Activated CD4-positive, alpha-beta T cell treated with anti-CD3 and anti-CD28 coated beads, Interleukin-2, amount 50 U/mL, for 24 hours (primary cell): ENCODE measurements at places on chromosomes 6 and 20.

GRCh38 chr20:61185841-61186601, 66.0 kb upstream of the CDH4 start:
- DNase-seq: no peak

GRCh38 chr6:14816116-14816859, 429.6 kb upstream of the JARID2 start:
- DNase-seq: no peak

DNA sequence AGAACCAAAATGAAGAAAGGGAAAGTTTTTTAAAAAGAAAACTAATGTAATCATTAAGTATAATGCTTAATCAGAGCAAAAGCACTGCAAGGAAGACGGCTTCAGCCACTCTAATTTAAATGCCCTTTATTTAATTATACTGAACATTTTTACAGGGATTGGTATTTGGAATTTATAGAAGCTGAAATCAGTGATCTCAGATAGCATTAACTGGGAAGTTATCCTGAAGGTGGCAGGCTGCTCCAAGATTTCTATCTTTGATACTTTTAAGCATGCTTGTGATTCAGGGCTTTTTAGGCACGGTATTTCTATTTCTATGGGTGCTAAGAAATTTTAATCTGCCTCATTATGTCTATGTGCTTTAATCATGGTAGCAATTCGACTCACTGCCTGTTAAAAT, 1.3 kb upstream of the NDUFAF4 start:
- no peak for DNase-seq

GRCh38 chr6:102571236-102571908, 1177.9 kb downstream of the GRIK2 start:
- no peak for DNase-seq

DNA sequence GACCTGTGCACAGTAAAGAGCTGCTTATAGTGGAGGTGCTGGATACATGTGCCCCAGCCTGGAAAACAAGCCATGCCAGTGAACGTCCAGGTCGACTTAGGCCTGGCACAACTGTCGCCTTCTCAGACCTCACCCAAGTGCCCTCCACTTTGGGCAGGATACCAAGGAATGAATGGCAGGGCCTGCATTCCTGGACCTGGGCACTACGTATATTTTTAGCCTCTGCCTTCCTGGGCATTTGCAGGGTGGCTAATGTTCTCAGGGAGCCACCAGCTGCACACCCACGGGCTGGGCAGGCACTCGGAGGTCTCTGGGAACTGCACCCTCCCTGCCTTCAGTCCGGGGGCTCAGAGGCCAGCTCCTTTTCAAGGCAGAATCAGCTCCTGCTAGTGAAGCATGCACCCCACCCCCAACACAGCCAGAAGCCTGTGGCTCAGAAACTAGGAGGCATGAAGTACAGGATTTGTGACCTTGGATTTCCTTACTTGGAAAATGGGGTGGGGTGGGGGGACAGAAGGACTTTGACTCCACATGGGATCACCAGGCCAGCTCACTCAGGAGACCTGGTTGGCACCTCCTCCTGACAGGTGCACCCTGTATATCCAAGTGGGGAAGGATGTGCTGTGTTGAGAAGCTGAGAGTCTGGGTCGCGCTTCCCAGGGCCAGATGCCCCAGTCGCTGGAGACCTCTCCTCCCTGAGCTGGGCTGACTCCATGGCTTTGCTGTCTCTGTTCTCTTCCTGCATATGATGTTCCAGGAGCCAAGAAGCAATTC, 2.5 kb upstream of the LSM14B start:
- no peak for DNase-seq

DNA sequence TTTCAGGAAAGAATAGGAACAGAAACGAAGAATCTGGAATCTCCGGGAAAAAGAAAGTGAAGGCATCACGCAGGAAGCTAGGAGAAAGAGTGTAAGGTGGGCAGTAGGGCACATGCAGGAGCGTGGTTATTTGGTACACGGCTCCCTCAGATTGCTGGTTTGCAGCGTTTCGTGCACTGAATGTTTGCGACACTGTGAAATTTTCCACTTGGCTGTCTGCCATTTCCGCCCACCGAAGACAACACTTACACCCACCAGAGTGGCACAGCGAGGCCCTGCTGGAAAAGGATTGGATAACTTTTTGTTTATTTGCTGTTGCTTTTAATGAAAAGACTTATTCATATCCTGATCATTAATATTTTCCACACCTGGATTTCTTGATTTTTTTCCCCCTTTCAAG, 248.3 kb downstream of the GMPR start:
- DNase-seq: no peak

GRCh38 chr6:56101141-56101553, 146.2 kb downstream of the COL21A1 start:
- DNase-seq: no peak

DNA sequence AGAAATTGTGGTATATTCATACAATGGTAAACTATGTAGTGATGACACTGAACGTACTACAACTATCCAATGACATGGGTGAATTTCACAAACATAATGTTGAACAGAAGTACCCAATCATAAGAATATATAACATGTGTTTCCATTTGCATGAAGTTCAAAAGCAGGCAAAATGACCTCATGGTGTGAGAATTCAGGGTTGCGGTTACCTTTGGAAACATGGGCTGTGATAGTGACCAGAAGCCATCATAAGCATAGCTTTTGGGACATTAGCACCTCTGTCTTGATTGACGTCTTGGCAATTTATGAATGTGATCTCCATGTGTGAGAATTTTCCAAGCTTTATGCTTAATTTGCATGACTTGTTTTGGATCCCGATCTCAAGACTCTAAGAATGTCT, 500.1 kb upstream of the JAG1 start:
- DNase-seq: no peak

GRCh38 chr20:5973172-5973571, 22.7 kb downstream of the MCM8 start:
- DNase-seq: no peak

DNA sequence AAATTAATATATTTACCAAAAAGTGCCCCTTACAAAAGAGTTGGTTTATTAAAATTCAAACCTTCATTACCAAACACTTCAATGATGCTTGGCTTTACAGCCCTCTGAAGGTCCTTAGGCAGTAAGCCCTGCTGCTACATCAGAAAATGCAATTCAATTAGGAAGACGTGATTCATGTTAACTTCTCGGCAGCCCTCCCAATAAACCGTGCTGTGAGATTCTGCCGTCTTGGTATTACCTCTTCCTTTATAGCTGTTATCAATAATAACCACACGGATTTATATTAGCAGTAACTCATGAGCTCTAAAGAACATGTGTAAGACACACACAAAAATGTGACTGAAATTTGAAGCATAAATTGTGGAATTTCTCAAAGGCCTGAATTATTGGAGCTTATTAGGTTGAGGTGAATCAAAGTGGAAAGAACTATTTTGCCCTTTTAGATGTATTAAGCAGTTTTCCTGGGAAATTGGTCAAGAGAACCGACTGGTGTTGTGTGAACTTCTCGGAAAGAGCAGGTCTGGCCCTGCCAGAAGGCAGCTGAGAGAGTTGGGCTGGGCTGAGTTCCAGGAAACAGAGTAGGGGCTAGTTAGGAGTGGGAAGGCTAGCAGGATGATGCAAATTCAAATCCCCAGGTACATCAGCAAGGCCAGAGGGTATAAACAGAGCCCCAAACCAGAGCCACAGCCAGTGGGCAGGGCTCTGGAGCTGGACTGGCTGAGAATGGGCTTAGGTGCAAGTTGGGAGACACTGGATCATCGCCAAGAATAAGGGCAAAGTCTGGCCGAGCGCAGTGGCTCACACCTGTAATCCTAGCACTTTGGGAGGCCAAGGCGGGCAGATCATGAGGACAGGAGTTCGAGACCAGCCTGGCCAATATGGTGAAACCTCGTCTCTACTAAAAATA, 33.1 kb downstream of the FGD2 start:
- DNase-seq: no peak

GRCh38 chr6:157224178-157224950, 99.0 kb downstream of the TMEM242 start:
- DNase-seq: no peak

DNA sequence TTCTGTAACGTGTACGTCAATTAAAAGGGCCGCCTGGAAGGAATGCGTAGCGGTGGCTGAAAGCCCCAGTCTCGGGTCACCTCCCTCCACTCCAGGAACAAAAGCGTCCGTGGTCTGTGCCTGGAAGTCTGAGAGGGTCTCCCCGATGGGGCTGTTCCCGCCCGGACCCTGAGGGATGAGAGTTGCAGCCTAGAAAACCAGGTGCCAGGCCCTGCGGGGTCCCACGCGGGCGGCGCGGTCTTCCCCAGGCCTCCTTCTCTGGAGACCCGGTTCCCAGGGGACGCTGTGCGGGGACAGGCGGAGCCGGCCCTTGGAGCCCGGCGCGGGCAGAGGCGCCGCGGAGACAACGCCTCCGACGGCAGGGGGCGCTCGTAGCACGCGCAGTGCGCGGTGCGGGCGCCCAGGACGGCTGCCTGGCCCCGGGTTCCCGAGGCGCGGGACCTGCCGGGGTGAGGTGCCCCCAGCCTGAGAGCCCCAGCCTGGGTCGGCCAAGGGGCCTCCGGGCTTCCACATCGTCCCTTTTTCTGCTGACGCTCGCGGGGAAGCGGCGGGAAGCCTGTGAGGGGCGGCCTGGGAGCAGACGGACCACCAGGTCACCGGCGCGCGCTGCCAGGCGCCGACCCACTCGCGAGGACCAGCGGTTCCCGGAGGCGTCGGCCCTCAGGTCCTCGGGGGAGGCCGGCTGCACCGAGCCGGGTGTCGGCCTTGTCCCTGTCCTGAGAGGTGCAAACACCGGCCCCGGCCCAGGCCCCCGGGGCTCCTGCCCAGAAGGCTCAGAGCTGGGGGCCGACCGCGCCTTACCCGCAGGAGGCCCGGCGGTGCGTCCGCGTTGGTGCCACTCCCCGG, 5.3 kb upstream of the FOXC1 start:
- peak; percentile 49 for DNase-seq

GRCh38 chr6:37473364-37474095, 26.2 kb downstream of the CCDC167 start:
- no peak for DNase-seq

DNA sequence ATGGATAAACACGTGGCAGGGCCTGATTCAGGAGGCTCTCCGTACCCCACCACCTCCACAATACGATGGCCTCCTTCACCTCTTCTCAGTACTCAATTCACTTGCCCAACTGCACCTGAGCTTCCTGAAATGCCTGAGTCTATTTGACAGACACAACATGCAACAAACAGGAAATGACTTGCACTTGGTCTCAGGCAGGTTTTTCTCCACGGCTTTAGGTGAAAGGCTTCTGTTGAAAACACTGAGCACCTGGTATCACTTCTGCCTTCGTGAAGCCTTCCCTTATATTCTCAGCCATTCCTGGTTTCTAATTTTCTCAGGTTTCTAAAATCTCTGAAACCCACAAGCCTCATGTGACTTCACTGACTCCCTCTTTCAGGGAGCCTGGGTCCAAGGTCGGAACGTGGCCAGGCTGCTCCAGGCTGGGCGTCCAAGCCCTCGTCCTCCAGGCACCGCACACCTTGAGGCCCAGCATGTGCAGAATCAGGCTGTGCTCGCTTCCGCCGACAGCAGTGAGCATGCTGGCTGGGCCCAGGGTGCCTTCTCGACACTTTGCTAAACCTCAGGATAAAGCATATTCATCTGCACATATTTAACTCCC, 34.7 kb downstream of the TAF4 start:
- peak; percentile 12 for DNase-seq

- DNase-seq: no peak
Observed at GRCh38 chr20:18783385-18783959, 30.1 kb upstream of the SCP2D1 start.

DNA sequence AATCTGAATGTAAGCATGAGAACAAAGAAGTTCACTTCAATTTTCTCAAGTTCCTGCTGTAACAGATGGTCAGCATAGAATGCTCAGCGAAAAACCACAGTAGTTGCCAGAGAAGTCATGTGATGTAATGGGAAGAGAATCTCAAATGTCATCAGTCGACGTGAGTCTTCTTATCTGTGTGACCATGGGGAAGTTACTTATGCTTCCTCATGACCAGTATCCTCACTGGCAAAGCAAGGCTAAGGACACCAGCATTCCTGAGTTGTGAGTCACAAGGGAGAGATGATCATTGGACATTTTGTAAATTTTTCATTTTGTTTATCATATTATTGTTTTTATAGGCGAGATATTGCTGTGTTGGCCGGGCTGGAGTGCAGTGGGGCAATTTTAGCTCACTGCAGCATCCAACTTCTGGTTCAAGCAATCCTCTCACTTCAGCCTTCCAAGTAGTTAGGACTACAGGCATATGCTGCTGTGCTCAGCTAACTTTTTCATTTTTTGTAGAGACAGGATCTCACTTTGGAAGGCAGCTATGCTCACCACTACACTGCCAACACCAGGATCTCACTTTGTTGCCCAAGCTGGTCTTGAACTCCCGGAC, 21.9 kb downstream of the SGK1 start:
- DNase-seq: no peak

DNA sequence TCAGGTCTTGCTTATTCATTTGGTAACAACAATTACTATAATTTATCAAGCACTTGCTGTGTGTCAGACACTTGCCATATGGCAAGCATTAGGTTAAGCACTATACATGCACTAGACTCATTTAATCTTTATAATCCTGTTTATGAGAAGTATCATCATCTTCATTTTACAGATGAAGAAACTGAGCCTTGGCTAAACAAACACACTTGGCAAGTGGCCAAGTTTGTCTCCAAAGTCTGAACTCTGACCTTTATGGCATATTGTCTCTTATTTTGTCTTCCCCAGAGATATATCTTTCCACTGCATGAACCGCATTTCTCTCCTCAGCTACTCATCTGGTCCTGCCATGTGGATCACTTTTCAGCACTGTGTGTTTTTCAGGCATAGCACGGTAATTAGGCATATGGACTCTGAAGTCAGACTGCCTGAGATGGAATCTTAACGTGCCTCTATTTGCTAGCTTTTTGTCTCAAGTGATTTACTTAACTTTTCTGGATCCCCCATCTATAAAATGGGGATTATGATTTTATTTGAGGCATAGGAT, 4.7 kb downstream of the ADGRF5 start:
- DNase-seq: no peak

DNA sequence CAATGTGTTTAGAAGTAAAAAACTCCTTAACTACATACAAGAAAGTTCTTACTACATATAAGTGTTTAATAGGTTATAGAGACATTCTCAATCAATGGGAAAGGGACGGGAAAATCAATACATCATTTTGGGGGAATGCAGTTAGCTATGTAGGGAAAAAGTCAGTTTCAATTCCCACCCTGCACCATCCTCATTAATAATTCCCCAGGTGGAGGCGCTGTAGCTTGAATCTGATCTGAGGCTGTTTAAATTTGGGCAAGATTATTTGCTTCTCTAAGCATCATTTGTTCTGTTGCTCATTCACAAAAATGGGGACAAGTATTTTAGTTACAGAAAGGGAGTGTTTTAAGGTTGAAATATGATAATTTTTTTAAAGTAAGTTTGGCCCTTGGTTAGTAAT, 19.1 kb downstream of the OLIG3 start:
- DNase-seq: no peak

DNA sequence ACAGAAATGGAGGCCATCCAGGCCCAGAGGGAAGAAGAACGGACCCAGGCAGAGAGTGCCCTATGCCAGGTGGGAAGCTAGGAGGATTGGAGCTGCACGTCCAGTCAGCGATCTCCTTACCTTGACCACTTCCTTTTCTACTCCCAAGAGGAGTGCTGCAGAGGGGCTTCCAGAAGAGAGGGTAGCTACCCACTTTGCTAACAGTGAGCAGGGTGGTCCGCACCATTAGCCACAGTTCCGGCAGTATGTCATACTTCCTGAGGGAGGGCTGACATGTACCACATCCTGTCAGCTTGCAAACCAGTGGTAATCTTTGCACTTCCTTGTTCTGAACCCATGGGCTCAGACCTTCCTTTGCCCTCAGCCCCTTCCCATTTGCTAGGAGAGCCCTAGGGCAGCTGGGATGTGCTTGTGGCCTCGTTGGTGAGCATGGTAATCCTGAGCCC, 35.4 kb downstream of the CEP250 start:
- peak; percentile 21 for DNase-seq

- no peak for DNase-seq
Observed at GRCh38 chr6:39816747-39817146, 24.6 kb downstream of the DAAM2 start.
